ENCODE measurements at places on chromosomes 3 and 15.

DNA sequence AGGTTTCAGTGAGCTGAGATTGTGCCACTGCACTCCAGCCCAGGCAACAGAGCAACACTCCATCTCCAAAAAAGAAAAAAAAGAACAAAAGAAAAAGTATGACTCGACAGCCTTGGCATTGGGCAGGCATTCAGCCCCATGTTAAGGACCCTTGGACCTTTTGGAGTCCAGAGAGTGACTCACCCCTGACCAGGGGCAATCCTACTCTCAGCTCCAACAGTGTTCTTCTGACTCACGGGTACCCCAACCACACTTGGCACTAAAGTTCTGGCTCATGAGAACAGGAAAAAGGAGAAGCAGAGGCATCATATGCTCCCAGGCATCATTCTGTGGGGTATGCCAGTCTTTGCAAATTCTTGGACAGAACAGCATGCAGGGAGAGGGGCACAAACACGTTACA, 252.4 kb upstream of the HES1 start:
- no peak for DNase-seq

GRCh38 chr3:33957176-33957575, 158.7 kb downstream of the PDCD6IP start:
- DNase-seq: no peak

DNA sequence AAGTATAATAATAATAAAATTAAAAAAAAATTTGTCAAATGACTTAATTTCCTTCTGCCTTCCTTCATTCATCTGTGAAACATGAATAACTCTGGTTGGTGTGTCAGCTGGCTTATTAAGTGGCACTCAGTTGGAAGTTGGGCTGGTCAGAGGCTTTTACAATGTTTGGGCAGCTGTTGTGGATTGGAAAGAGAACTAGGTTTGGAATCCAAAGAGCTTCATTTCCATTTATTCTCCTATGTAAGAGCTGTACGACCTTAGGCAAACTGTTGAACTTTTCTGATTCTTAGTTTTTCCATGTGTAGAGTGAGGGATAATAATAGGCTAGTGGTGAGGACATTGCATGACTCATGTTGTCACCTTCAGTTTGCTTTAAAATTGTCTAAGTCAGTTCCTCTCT, 606.7 kb downstream of the PDCD6IP start:
- no peak for DNase-seq

- no peak for DNase-seq
Observed at GRCh38 chr15:61173899-61174689, 55.0 kb downstream of the RORA start.

DNA sequence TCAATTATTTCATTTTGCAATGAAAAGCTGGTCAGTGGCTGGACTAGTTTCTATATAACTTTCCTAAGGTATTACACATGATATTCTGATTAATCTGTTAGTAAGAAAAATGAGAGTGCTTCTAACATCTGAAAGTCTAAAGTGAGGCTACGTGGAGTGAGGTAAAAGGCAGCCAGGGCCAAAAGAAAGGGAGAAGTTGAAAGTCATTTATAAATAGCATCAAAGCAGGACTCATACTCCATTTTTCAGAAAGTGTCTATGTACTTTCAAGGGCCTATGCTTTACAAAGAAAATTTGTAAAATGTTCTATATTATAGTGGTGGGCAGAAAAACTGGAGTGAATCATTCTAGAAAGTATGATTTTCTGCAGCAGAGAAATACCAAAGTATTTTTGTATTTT, 80.0 kb downstream of the CSNK1G1 start:
- DNase-seq: no peak

GRCh38 chr15:77168616-77169015, 97.7 kb upstream of the TSPAN3 start:
- DNase-seq: no peak

- DNase-seq: no peak
Observed at GRCh38 chr3:121998030-121998580, 23.9 kb downstream of the ILDR1 start.

DNA sequence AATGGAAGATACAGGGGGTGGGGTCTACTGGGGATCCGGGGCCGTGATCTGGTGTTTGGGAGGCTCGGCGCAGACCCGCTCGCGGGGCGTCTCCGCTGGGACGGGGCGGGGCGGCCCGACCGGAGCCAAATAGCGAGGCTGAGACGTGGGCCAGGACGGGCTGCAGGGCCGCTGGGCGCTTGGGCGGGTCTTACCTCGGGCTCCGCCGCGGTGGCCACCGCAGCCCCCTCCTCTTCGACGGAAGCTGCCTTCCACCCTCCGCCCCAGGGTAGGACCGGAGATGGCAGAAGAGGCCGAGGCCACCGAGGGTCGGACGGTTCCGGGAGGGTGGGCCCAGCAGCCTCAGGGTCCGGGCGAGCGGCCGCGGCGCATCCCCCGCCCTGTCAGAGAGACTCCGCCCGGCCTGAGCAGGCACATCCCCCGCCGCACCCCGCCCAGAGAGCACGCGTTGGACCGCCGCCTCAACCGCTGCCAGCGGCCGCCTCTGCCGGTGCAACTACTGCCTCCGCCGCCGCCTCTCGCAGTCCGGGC, 399 bp downstream of the MYO9A start:
- peak; percentile 51 for DNase-seq

DNA sequence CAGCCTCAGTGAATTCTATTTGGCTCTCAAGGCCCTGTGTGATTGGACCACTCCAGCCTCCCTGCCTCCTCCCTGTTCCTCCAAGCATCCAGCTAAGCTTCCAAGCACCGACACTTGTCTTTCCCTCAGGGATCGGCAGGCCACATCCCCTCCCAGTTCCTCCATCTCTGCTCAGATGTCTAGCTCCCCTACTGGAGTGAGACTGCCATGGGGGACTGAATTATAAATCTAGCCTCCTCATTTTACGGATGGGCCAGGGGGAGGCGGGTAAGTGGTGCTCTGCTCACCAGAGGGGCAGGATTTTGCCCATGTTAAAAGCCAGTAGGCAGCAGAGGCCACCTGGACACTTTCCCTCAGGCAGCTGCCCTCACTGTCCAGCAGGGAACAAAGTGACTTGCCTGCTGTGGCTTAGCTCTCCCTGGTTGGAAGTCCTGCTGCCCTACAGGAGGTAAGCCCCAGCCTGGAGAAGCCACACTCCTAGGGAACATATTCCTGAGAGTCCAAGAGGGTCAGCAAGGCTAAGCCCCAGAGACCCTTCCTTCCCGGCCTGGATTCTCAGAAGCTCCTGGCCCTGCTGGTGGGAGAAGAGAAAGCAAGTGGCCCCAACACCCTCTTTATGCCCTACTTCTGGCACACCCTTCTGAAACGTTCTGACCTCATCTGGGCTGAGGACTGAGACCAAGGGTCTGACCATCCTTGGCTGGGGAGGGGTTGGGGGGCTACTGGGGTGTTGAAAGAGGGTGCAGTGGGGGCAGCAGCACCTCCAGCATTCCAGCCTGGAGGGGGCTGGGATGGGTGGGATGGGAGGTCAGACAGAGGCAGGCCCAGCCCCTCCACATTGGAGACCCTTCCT, 9.1 kb upstream of the HHATL start:
- DNase-seq: no peak

DNA sequence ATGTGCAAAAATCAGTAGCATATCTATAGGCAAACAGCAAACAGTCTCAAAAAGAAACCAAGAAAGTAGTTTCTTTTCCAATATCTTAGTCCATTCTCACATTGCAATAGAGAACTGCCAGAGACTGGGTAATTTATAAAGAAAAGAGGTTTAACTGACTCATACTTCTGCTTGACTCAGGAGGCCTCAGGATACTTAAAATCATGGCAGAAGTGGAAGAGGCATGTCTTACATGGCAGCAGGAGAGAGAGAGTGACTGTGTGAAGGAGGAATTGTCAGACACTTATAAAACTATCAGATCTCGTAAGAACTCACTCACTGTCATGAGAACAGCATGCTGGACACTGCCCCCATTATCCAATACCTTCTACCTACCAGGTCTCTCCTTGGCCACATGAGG, 327.9 kb upstream of the EPHA3 start:
- no peak for DNase-seq

DNA sequence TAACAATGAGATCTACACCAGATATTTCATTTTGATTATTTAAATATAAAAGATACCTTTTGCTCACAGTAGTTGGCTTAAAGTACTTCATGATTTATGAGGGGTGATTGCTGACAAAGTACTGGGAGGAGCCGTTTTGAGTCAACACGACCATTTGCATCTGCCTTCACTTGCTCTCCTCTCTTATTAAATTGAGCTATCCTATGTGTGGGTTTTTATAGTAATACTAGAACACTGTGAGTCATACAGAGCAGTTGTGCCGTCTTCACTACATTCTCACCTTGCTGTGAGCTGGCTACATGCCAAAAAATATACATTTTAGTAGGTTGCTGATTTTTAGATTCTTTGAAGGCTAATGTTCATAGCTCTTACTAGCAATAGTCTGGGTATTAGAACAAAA, 161.2 kb downstream of the ALCAM start:
- no peak for DNase-seq

- DNase-seq: no peak
Observed at GRCh38 chr3:190618330-190619030, 104.6 kb downstream of the IL1RAP start.

DNA sequence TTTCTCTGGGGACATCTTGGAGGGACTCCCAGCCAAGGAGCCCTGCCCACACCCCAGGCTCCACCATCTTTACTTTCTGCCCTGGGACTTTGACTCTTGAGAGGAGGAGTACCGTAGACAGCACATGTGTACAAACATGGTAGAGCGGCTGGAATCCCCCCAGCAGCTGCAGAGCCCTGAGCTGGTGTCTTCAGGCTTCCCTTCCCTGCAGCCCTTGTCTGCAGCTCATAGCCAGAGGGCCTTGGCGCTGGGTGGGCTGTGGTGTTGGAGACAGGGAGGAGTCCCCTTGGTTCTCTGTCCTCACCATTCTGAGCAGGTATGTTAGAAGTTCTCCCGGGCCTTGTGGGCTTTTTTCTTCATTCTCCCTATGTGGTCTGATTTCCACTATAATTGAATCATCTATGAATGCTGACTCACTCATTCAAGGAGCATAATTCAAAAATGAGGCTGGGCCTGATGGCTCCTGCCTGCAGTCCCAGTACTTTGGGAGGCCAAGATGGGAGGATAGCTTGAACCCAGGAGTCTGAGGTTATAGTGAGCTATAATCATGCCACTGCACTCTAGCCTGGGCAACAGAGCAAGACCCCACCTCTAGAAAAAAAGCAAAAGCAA, 97.8 kb upstream of the MEF2A start:
- no peak for DNase-seq

DNA sequence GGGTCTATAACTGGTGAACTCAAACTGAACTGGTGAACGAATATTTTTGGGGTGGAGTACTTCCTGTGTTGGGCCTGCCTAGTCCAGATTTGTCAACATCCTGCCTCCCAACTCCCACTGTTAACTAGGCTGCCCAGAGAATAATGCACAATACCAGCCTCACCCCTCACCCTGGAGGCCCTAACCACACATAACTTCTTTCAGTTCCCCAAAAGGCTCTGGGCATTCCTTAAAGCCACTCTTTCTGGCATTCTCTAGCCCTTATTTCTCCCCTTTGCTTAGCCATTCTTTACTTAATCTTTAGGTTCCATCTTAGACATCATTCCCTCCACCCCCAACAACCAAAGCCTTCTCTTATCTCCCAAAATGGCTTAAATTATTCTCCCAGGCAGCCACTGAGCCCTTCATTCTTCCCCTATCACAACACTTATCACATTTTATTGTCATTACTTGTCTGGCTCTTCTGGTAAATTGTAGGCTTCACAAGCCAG, 9.1 kb upstream of the SEC11A start:
- no peak for DNase-seq

- DNase-seq: no peak
Observed at GRCh38 chr3:171157286-171157685, 130.8 kb upstream of the SLC2A2 start.

DNA sequence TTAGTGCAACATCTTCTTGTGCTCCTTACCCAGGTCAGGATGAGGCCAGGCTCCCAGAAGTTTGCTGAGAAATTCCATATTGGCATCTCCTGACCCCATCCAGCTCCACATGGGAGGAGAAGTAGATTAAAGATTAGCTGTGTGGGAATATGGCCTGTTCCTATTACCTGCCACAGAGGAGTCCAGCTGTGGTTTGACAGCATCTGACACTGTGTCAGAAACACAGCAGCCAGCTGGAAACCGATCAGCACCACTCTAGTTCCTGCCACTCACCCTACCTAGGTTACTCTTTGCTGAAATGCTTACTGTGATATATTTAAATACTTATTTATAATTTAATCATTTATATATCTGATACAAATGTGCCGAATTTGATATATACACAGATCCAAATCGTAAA, 260.3 kb downstream of the FEZF2 start:
- no peak for DNase-seq

GRCh38 chr3:11021611-11022011, 29.1 kb downstream of the SLC6A1 start:
- peak; percentile 27 for DNase-seq

DNA sequence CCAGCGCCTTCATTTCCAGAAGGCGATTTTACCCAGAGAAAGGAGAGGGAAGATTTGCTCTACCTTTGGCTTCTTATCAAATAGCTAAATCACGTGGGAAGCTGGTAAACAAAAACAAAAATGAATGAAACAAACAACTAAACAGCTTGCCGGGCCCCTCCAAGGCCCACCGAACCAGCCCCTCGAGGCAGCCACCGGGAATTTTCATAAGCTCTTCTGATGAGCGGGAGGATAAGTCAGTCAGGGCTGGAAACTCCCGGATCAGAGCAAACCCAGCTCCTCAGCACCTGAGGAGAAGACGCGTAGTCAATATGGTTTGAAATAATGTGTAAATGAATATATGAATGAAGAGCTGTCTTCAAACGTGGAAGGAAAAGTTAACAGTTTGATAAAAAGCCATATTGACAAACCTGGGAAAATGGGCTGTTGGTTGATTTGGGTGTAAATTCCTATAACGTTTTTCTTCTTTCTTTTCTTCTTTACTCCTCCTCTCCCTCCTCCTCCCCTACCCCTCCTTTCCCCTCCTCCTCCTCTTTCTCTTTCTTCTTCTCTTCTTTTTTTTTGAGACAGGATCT, 10.7 kb downstream of the RPLP1 start:
- DNase-seq: no peak

- no peak for DNase-seq
Observed at GRCh38 chr3:24601066-24601939, 106.7 kb upstream of the THRB start.

- DNase-seq: no peak
Observed at GRCh38 chr3:99659951-99660350, 21.6 kb downstream of the COL8A1 start.

- DNase-seq: no peak
Observed at GRCh38 chr15:100728371-100729201, 126.2 kb downstream of the ASB7 start.

GRCh38 chr3:122892118-122892960, 97.5 kb downstream of the SLC49A4 start:
- no peak for DNase-seq

DNA sequence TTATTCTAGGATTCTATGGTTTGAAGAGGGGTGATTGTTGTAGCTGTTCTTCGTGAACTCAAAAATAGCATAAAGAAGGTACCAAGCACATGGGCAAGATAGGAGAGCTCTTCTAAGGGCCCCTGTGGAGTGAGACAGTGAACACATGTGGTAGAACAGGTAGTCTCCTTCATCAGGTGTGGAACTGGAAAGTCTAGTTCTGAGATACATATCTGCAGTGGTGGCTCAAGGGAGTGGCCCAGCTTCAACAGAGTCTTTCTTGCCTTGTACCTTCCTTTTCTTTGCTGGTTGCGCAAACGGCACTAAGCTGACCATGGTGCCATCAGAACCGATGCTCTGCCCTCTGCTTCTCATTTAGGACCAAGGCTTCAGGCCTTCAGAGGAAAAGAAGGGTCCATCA, 65.2 kb downstream of the CERS3 start:
- no peak for DNase-seq

- no peak for DNase-seq
Observed at GRCh38 chr3:12187448-12188327, 29.0 kb upstream of the TIMP4 start.
